A172 (cell line): ENCODE measurements at places on chromosomes 11 and 22. TPM values are rescaled to one million over a fixed set of nuclear protein-coding genes. Genes with fewer than 3 reads are reported as not detected.

The C22orf31 gene
- total RNA-seq = not detected in 2 replicates

The TRIM68 gene
- 10.3 and 10.8 TPM in 2 replicates for total RNA-seq

The POTEH gene
- 0.05 TPM in 1 of 2 replicates, not detected in the other for total RNA-seq

- no peak for DNase-seq
Observed at GRCh38 chr11:21635394-21636145, 557.3 kb upstream of the ANO5 start.

GRCh38 chr22:36816636-36817524 lies at the start of gene PVALB:
Gene PVALB (minus strand): TSS chr22:36817035. CDS start chr22:36817005, 30 bp downstream.
- DNase-seq = no peak

DNA sequence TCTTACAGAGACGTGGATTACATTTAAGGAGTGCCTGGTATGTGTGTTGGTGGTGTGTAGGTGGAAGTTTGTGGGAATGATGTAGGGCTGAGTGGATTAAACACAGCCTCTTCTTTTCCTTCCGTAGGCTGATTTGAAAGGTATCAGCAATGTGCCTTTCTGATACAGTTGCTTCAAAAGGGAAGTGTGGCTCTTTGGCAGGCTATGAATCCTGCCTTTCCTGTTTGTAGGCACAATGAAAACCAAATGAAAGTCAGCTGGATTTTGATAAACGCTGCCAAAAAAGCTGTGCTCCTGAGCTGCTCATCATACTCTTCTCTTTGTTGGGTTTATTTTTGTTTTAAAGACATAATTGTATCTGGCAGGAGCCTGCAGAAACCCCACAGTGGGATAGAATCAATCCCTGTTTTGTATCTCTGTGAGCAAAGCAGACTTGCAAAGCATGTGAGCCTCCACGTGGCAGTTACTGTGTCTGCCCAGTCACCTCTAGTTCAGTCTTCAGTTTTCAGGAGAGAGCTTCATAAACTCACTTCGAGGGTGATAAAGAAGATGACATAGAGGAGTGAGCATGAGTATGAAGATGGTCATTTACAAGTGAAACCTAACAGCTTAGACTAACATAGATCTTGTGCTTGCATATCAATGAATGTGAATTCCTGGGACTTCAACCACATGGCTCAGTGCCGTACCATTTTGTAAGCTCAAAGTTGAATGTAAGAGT lies 655.7 kb upstream of the KIRREL3 start:
- no peak for DNase-seq

GRCh38 chr22:23450434-23450795 lies 129.7 kb downstream of the IGLL1 start:
- DNase-seq = no peak

DNA sequence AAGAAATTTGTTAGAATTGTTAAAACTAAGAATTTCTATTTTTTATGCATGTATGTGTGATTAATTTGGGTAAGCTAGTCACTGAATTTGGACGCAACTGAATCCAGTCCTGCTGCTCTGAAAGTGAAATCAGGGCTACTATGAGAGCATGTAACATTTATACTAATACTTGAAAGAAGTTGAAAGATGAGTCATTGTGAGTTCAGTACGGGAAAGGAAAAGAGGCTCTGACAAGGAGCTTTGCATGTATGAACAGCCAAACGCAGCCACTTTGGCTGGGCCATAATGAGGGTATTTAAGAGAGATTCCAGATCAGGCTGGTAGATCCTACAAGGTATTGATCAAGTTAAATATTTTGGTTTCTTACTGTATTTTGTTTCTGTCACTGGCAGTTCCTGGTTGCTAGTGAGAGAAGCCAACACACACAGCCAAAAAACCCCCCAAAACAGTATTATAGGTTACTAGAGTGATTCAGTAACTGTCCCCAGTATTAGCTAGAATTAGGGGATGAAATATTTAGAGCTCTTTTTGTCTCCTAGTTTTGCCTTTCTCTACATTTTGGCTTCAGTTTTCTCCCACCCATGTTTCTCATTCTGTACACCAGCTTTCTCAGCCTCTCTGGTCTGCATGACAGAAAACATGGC lies 14.1 kb downstream of the AASDHPPT start:
- peak; percentile 3 for DNase-seq
